ENCODE measurements at places on chromosomes 6 and 20.
A peak's percentile ranks its signal among the peaks of the same experiment; 100 is the strongest.

DNA sequence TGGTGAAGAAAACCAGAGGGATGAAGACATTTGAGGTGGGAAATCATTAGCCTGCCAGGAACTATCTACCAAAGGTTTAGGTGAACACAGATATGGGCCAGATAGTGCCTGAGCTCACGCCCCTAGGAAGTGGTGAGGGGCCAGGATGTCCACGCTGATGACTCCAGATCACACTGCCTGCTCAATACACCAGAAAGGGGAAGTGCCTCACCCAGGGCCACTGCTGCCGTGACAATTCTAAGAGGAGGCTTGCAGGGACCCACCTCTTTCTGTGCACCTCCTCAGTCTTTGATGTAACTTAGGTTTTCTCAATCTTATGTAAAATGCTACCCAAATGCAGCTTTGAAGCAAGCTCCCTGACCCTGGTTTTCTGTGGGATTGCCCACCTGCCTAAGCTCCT lies 5.4 kb upstream of the RAB44 start:
- no peak for DNase-seq

DNA sequence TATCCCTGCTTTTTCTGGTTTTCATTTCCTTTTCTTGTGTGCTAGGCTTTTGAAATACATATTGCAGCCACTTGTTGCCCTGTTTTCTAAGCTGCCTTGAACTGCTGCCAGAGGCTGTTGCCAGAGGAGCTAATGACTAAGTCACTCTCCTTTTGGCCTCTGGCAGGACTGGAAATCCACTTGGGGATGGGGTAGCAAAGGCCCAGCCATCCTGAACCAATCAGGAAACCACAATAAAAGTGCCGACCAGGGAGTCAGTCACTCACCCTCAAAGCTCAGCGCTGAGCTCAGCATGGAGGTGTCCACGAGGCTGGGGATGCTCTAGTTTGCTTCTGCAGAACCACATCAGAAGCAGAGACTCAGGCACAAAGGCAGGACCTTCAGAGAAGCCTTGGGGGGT lies 813.0 kb downstream of the DHX35 start:
- peak; percentile 60 for DNase-seq

DNA sequence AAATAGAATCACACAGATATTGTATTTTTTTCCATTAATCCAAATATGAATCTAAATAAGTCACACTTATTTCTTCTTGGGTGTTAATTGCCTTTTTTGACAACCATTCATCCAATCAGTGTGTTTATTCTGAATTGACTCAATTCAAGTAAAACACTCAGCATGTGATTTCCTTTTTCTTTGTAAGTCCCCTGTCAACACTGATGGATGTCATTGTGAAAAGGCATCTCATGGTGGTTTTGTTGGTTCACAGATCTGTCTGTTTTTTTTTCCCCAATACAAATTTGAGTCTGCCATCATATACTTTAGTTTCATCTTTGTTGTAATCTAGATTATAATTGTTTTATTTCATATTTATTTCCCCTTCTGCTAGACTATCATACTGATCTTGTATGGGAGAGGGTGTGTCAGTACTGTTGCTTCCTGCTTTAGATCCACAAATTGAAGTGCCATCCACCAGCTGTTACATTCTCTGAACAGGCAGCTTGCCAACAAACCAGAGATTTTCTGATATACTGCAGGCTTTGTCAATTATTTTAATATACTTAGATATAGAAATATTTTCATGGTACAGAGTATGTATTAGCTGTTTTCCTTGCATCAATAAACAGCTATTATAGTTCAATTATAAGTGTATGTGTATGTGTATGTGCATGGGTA lies 64.2 kb upstream of the FLRT3 start:
- no peak for DNase-seq

DNA sequence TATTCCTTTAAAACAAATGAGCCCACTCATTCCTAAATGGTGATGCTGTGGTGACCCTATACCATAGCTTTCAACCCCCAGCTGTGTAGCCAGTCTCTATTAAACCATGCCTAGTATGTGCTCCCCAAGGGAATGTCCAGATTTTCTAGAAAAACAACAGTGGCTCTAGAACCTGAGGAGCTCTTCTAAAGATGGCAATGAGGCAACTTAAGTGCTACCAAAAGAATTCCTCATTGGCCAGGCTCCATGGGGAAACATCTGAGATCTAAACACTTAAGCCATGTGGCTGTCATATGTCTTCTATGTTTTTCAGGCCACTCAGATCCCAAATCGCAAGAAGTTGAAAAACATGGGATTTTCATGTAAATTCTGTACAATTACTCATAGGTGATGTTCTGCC lies 191.0 kb downstream of the TPBG start:
- DNase-seq: peak; percentile 13

- DNase-seq: no peak
Measured at GRCh38 chr6:20217891-20218290, 5.6 kb upstream of the MBOAT1 start.

GRCh38 chr6:73879501-73880293 lies 183.7 kb downstream of the CD109 start:
- peak; percentile 37 for DNase-seq

All from GM03348 (cell line).